Breast epithelium (tissue), 4 donors: ENCODE measurements at places on chromosomes 1 and 21. TPM values are rescaled to one million over a fixed set of nuclear protein-coding genes. Genes with fewer than 3 reads are reported as not detected.

S100A9 gene
- 90.3 TPM for total RNA-seq

CYP4B1 gene
- total RNA-seq = 74.1 TPM

OR2L3 gene
- total RNA-seq = not detected

CFAP126 gene
- 0.66 TPM for total RNA-seq

FYB2 gene
- 22.9 TPM for total RNA-seq

MARK1 gene
- total RNA-seq = 13.8 TPM

LRRC53 gene
- total RNA-seq = not detected

TNFAIP8L2 gene
- total RNA-seq = 5.6 TPM

TFF3 gene
- total RNA-seq = 0.96 TPM

PTGFR gene
- total RNA-seq = 7.9 TPM

AMPD1 gene
- not detected for total RNA-seq

CDC20 gene
- 1.3 TPM for total RNA-seq

PTAFR gene
- total RNA-seq = 6.2 TPM

RAB7B gene
- total RNA-seq = 2.9 TPM

ABCA4 gene
- 1.3 TPM for total RNA-seq

IQGAP3 gene
- 0.15 TPM for total RNA-seq

LY9 gene
- total RNA-seq = 1.1 TPM

AMY1B gene
- total RNA-seq = not detected

SPAG17 gene
- total RNA-seq = 1.3 TPM

B3GALT2 gene
- total RNA-seq = 0.32 TPM

CEP170 gene
- total RNA-seq = 47.4 TPM

SLC35D1 gene
- total RNA-seq = 11.5 TPM

NBPF4 gene
- total RNA-seq = 0.33 TPM

TAS1R1 gene
- not detected for total RNA-seq

GPATCH2 gene
- 12.0 TPM for total RNA-seq
